Activated CD8-positive, alpha-beta T cell treated with anti-CD3 and anti-CD28 coated beads for 36 hours (primary cell): ENCODE measurements at places on chromosomes 16 and 17. TPM values are rescaled to one million over a fixed set of nuclear protein-coding genes. Genes with fewer than 3 reads are reported as not detected.

The MT1G gene
- 39.0 TPM for total RNA-seq

The TNP2 gene
- not detected for total RNA-seq

The GCGR gene
- total RNA-seq, result not detected

The TNFRSF13B gene
- total RNA-seq, result not detected

DNA sequence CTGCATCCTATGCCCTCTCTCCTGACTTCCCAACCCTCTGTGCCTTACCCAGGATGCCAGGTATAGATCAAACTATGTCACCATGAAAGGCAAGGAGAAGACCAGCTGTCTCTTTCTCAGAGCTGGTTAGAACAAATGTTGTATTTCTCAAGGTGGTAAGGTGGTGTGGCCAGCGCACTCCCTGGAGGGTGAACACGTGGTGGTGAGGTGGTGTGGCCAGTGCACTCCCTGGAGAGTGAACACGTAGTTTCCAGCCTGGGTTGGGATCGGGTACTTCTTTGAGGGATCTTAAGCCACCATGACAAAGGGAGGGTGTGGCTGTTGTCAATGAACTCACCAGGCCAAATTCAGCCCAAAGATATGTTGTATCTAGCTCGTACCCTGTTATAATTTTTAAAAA is 26.8 kb downstream of the KATNIP start:
- no peak for DNase-seq

DNA sequence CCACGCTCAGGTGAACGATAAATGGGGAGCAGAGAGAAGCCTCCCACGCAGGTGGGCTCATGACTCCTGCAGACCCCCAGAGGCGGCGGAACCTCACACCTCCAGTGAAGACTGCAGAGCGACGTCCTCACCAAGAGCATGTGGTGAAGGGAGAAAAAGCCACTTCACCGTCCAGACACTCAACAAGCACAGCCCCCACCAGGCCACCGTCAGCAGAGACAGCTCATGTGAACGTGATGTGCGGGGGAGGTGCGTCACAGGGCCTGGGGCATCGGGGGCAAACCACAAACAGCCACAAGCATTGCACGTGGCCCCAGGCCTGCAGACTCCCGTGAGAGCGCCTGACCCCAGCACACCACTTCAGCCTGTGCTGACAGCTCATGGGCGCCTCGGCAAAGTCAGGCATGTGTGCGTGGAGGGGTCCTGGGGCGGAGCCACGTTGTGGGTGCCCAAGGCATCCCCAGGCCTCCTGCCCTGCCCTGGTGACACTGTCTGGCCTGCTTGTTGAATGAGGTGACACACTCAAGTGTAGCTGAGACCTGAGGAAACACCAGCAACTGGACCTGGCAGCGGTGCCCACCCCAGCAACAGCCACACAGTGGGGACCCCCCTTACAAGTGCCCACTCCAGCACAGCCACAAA is 19.0 kb downstream of the LMF1 start:
- no peak for DNase-seq

GRCh38 chr17:68396226-68397107 is 60.8 kb downstream of the WIPI1 start:
- DNase-seq, result no peak

DNA sequence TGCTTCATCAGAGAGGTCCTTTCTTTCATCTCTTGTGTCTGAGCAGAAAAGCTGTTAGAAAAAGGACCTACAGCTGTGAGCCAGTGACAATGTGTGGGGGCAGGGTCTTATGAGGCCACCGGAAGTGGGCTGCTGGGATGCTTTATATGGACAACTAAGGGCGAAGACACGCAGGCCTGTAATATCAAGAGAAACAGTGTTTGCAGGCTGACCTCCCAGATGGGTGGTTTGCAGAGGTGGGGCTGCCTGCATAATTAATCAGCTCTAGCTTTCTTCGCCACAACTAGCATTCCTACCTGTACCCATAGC is 30.4 kb upstream of the SALL1 start:
- no peak for DNase-seq

DNA sequence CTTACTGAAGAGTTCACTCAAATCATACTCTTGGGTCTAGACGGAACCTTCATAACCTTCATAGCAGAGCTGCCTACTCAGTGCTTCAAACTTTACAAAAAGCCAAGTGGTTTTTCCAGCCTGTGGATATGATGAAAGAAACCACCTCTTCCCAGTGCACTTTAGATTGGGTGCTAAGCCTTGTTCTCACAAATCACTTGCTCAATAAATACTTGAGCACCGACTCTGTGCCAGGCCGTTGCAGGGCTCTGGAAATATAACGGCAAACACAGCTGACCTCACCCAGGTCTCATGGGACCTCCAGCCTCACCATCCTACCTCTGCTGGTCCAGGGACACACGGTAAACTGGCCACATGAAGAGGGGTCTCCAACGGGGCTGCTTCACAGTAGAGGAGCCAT is 35.7 kb downstream of the CDRT4 start:
- DNase-seq, result no peak
